ENCODE measurements at places on chromosomes 7 and 10.
A peak's percentile ranks its signal among the peaks of the same experiment; 100 is the strongest.

GRCh38 chr7:28957064-28957750 lies 923 bp downstream of the TRIL start:
- DNase-seq: peak; percentile 30

- DNase-seq: no peak
These were observed 97.6 kb downstream of the ZMIZ1 start for GRCh38 chr10:79166312-79166721.

DNA sequence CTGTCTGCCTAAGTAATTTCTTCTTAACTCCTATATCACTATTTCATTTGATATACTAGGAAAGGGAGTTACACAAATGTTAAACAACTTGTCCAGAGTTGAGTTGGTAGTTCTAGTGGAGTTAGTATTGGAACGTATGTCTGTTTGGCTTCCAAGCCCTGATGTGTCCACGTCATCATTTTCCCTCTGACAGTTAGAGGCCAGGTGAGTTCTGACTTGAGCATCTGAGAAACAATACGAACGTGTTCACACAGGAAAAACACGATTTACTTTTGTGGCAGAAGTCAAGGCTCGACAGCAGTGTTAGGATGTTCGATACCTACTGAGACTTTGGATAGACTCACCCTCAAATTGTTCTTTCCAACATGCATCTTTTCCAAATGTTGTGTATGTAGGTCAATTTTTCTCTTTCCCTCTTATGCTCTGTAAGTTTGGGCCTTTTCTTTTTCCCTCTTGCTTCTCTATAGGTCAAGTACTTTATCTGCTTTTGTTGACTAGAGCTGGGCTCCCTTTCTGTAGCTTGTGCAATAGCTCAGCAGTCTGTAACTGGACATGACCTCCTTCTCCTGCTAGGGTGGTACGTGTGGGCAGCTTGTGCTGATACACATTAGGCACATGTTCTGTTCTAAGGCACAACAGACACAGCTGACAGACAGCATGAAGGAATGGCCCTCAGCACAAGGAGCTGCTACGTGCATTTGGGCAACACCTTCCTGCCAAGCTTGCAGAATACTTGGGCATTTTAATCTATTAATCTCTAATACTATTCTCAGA lies 222.9 kb downstream of the PTEN start:
- no peak for DNase-seq

- peak; percentile 19 for DNase-seq
These were observed 323.1 kb downstream of the TFEC start for GRCh38 chr7:115707258-115708012.

GRCh38 chr7:50723888-50724287 lies 58.8 kb downstream of the GRB10 start:
- DNase-seq: no peak

DNA sequence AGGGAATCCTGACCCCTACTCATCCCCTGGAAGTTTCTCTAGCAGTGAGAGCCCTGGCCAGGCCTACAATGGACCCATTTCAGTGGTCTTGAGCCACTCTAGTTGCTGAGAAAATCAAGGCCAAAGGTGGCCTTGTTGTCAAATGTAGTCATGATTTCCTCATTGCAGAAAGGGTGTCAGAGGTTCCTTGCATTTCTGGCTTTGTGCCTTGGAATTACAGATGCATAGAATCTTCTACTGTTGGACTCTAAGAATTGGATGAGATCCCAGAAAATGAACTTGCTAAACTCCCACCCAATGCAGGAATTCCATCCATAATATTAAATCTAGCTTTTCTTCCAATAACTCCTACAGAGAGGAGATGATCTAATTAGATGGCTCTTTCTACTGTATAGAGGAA lies 12.2 kb downstream of the CPA2 start:
- peak; percentile 78 for DNase-seq

DNA sequence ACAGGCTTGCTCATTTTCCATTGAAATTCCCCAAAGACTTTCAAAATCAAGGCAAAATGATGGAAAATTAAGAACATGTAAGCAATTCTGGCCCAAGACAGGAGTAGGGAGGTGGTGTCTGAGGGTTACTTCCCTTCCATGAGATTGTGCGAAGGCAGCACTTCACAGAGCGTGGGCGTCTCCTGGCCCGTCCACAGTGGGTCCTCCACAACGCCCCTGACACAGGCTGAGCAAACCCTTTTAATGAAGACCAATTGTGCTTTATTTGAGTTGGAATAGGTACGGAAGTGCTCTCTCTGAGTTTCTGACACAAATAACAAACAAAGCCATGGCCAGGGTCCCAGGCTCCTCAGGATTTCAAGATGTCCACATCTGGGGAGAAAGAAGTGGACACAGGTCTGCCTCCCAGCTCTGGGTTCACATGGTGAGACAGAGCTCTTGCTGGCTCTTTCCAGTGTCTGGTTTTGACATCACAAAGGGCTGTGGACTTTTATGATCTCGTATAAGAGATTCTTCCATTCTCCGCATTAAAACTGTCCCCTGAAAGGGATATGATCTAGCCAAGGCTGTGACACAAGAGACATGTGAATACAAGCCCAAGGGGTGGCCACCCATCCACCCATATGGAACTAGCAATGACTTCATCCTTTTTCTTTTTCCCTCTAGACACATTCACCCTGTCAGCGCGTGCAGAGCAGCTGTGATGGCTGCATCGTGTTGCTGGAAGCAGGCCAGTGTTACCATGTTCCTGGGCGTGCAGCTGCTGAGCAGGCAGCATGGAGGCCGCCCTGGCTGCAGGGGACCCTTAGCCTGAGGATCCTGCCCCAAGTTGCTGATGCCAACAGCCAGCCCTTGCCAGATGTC lies 145.6 kb downstream of the ADAM12 start:
- DNase-seq: peak; percentile 93

- DNase-seq: no peak
These were observed 171.7 kb upstream of the INSYN2A start for GRCh38 chr10:127368101-127368500.

DNA sequence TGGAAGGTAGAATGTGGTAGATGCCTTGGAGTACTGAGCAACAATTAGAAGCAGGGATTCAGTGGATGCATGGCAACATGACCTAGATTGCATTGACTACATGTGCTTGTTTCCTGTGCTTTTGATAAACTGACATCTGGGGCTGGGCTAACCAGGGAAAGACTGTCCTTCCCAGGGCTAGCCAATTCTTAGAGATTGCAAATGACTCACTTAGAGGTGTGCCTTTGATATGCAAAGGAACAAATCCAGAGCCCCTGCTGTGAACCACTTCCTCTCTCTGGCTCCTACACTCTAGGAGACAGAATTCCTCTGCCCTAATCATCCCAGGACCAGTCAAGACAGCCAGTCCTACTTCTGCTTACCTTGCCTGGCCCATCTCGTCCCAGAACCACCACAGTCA lies 651.5 kb downstream of the LRMDA start:
- peak; percentile 47 for DNase-seq

DNA sequence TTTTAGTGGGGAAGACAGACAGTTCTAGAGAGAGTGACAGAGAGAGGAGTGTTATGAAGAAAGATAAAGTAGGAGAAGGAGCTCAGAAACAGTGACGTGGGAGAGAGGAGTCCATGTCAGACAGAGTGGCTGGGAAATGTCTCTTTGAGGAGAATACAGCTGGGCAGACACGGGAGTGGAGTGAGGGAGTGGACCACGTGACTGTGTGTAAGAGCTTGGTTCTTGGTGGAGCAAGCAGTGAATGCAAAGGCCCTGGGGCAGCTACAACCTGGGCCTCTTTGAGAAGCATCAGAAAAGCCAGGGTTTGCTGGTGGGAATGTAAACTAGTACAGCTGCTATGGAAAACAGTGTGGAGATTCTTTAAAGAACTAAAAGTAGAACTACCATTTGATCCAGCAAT lies 11.9 kb upstream of the PLEKHS1 start:
- no peak for DNase-seq

- DNase-seq: no peak
These were observed 14.2 kb downstream of the CLRN3 start for GRCh38 chr10:127878475-127879055.

GRCh38 chr10:4102802-4103344 lies 317.9 kb upstream of the KLF6 start:
- DNase-seq: no peak

DNA sequence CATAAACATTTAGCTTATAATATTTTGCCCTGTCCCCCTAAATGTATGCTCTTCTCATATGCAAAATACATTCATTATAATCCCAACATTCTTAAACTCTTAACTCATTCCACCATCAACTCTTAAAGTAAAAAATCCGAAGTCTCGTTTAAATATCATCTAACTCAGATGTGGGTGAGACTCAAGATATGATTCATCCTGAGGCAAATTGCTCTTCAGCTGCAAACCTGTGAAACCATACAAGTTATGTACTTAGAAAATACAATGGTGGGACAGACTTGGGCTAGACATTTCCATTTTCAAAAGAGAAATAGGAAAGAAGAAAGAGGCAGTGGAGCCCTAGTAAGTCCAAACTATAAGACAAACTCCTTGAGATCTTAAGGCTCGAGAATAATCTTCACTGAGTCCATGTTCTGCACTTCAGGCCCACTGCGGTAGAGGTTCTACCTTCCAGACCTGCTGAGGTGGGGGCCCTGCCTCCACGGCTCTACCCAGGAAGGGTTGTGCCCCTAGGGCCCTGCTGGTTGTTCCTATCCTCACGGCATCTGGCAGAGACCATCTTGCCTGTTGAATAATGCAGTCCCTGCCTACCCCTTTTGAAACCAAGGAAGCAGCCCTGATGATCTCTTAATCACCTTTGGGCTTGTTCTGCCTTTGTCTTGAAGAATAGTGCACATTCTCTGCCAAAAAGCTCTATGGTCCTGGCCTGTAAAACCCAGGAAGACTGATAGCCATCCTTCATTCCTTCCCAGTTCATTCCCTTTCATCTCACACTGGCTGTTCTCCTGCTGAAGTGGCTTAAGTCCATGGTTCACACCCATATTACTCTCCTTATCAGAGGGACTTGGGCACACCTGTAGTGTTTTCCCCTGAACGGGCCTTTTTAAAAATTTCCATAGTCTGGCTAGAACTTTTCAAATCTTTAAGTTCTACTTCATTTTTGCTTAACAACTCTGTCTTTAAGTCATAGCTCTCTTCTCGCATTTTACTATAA lies 37.3 kb downstream of the INPP5F start:
- peak; percentile 42 for DNase-seq

DNA sequence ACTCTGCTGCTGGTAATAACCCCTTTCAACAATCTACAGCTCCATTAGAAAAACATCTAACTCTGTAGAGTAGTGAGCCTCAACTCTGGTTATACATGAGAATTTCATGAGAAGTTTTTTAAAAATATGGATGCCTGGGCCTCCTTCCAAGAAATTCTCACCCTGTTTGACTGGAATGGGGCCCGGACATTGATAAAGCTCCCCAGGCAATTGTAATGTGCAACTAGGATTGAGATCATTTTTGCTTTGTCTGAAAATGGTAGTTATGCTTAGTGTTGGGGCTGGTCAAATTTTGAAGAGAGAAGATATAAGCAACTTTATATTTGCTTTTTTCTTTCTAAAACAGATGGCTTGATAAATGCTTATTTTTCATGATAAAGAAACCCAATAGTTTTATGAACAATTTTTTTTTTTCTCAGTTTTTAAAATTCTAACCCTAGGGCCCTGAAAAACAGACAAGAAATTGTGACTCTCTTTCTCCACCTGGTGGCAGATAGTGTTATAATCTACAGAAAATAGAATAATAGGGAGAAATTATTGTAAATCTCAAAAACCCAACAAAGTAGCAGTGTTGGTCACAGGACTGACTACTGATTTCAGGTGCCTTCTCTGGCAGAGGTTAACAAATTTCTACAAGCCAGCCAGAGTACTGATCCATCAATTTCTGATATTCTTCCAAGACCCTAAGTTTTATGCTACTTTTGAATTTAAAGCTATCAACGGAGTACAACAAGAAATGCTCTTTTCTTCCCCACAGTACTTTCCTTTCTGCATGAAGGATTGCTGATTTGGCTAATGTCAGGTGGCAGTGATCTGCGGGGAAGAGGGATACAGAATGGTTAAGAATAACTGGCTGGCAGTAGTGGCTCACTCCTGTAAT lies 174.8 kb downstream of the DKK1 start:
- DNase-seq: peak; percentile 67

DNA sequence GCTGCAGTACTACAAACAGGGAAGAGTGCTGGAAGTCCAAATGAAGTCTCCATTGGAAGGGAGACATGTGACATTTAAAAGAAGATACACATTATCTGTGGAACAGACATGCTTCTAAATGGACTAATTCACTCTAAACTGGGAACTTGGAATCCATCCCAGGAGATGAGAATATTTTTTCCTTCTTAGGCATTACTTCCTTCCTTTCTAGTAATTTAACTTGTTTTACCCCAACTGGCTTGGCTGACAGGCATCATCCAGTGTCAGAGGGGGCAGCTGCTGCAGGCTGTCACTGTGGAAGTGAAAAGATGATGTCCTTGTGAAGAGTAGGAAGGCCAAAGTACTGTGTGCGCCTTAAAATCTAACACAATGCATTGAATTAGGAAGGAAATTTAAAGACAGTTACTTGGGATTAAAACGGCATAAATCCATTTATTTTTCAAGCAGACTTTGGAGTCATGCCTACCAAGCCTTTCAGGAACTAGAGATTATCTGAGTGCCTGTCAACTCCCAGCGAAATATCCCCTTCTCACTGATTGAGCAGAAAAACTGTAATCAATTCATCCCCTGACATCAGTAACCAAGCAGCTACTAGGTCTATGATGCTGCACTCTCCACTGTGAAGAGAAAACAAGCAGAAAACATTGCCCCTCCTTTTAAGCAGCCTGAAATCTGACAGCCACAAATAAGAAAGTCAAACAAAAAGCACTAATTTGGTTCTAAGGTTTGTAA lies 161.2 kb downstream of the DGKI start:
- DNase-seq: no peak

- DNase-seq: no peak
These were observed 7.2 kb downstream of the DEPP1 start for GRCh38 chr10:44971434-44971833.

- DNase-seq: no peak
These were observed 2.6 kb downstream of the STOX1 start for GRCh38 chr10:68829952-68830351.

DNA sequence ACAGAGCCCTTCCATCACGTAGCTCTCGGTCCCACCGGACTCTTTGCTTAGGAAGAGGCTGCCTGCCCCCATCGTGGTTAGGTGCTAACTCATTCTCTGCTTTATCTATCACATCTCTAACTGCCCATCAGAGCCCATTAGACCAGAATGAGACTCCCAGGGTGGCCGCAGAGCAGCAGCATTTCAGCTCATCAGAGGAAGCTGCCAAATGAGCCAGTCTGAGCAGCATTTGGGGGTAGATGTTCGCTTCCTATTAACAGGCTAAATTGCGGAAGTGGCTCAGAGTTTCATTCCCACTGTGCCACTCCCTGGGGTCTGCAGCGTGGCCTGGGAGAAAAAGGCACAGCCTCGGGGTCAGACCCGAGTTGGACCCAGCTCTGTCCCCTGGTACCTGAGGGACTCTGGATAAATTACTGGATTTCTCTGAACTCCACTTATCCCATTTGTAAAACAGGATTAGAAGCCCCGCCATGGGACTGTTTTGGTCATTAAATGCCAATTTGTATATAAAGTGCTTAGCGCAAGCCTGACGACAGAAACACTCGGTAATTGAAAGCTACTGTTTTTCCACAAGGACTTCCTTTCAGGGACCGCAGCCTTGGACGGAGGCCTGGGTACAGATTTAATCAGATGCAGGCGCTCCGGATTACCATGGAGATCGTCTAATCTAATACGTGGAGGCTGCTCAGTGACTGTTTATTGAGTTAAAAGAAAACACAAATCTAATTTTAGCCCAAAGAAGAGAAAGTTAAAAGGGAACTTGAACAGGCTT lies 73.8 kb upstream of the PRLHR start:
- DNase-seq: peak; percentile 82

- DNase-seq: no peak
These were observed 460.3 kb downstream of the SUGCT start for GRCh38 chr7:40595129-40595528.

All from GM23248 (cell line).